ENCODE measurements at places on chromosomes 11 and 22.

DNA sequence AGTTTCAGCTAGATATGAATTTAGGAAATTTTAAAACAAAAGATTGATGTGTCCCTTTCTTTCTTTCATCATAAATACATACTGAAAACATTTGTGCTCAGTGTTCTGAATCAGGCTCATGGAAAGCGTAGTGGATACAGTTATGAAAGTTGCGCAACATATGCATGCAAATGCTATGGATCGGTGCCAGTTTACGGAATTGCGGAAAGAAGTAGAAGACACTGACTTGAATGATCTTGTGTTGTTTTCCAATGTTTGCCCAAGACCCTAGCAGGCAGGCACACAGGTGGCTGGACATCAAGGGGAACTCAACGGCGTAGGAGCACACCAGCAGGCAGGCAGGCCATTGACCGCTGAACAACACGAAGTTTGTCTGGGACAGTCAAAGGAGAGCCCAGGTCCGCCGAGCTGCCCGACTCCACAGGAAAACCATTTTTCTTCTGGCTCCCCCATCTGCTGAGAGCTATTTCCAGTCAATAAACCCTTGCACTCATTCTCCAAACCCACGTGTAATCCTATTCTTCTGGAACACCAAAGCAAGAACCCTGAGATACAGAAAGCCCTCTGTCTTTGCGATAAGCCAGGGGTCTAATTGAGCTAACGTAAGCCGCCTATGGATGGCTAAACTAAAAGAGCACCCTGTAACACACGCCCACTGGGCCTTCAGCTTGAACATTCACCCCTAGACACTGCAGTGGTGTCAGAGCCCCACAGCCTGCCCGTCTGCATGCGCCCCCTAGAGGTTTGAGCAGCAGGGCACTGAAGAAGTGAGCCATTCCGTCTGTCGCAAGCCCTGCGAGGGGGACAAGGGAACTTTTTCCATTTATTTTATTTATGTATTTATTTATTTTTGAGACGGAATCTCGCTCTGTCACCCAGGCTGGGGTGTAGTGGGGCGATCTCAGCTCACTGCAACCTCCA is 7.4 kb upstream of the BIRC3 start:
- no peak for DNase-seq

DNA sequence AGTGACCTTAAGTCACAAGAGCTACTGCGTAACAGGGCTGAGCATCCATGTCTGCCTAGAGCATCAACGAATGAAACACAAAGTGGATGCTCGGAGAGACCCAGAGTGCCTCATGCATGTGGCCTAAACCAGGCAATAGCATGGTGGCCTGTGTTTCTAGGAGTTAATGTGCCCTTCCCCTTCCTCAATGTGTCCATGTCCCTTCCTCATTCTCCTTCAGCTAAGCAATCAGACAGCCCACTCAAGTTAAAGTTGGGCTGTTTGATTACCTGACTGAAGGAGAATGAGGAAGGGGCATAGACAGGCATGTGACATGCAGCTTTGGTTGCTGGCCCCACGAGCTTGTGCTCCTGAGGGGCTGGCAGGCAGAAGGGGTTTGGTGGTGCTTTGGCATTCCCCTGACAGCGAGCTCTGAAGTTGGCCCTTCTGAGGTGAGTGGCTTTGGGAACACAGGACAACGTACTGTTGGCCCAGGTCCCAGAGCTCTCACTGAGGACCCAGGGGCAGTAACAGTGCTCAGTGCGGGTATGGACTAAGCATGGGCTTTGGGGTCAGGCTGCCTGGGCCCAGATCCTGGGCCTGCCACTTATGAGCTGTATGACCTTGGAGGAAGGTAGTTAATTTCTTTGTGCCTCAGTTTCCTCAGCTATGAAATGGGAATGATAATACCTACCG is 46.7 kb downstream of the IRAG1 start:
- DNase-seq, result no peak

DNA sequence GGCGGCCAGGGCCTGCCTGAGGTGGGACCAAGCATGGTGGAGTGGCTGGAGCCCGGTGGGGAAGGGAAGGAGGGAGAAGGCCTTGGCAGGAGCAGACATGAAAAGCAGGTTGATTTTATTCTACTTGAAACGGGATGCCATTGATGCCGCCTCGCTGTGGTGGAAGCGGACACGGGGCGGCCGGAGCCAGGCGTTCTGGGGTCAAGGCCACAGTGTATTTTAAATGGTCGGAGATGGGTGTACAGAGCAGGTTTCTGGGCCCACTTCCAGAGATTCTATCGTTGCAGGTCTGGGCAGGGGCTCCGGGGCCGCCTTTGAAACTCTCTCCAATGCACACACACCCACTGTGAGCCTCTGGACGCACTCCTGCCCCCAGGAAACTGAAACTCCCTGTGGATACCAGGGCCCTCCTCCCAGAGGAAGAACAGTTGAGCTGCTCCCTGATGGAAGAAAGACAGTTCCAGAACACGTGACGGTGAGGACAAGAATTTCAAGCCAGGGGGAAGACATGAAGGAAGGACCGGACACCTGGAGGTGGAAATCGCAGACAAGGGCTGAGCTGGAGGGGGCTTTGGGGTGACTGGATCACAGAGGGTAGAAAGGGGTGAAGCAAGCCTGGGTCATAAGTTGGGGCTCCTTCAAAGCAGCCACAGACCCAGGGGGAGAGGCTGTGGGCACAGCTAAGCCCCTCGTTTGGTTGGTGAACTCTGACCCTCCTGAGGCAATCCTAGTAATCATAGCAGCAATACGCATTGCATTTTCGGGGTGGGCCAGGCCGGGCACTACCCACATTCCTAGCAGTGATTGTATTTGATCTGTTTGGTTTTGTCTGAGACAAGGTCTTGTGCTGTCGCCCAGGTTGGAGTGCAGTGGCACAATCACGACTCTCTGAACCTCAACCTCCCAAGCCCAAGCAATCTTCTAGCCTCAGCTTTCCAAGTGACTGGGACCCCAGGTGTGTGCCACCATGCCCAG is 12.3 kb upstream of the LINC01488 start:
- DNase-seq, result no peak

GRCh38 chr11:62556108-62556874 is 9.7 kb upstream of the AHNAK start:
- peak; percentile 66 for DNase-seq

DNA sequence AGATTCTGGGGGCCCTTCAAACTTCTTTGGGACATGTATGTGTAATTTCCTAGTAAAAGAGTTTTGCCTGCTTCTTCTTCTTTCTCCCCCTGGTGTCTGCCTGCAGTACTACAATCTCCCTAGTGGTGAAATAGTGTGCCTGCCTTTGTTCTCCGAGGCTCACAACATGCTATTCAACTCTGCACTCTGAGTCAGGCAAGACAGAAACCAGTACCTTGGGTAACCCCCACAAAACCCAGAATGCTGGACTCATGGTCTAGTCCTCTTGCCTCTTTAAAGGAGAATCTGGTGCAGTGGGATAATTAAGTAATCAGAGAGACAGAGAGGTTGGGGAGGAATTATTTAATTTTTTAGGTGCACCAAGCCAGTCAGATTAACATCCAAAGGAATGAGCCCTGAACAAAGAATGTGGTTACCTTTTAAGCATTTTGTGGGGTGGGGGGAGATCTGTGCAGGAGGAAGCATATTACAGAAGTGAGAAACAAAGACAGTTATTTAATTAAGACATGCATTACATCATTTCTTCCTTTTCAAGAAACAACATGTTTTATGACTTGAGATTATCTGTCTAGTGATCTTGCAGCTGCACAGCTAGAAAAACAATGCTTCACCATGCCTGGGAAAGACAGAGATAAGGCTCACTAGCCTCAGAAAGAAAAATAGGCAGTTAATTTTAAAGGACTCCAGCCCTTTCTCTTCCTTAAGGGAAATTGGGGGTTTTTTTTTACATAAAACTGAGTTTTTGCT is 11.0 kb upstream of the MS4A6A start:
- peak; percentile 42 for DNase-seq

Data from midbrain (tissue), 1 donor.